ENCODE measurements at places on chromosomes 5 and 9.

GRCh38 chr9:128882677-128883603 is 1.0 kb downstream of the LRRC8A start:
- DNase-seq = no peak

- DNase-seq = no peak
Measured at GRCh38 chr5:86977190-86977589, 290.5 kb upstream of the RASA1 start.

GRCh38 chr5:2011481-2012411 is 129.0 kb upstream of the IRX4 start:
- no peak for DNase-seq

- no peak for DNase-seq
Measured at GRCh38 chr9:120481248-120481647, 98.7 kb downstream of the CDK5RAP2 start.

DNA sequence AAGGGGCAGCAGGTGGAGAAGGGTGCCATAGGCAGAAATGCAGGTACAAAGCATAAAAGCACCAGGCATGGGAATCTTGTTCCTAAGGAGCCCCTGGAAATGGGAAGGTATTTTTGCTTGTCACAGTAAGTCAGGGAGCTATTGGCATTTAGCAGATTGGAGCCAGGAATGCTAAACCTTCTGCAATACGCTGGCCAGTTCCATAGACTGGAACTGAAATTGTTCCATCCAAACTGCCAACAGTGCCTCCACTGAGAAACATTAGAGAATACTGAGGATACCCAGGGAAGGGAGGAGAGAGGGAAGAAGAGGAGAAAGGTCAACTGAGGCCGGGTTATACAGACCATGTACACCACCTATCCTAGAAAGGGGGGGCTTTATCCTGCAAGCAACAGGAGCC is 162.7 kb downstream of the MED27 start:
- DNase-seq = no peak

- no peak for DNase-seq
Measured at GRCh38 chr9:98360176-98360708, 104.8 kb upstream of the TBC1D2 start.

DNA sequence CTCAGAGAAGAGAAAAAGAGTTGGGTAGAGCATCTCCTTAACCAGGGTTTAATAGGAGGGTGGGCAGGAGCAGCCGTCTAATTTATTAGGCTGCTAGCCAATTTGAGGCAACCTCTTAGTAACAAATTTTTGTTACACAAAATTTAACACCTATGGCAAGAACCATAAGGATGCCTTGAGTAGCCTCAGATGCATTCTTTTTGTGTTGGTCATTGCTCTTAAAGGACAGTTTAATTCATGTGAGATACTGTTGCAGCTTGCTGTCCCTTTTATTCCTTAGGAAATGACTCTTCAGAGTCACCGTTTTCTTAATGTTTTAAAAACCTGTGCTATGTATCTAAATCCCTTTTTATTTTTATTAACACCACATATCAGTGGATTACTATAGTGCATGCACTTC is 255.1 kb downstream of the MAST4 start:
- DNase-seq = no peak

- DNase-seq = no peak
Measured at GRCh38 chr5:141522301-141522700, 33.4 kb downstream of the PCDHGC5 start.

GRCh38 chr9:31119890-31120454 is 1264.5 kb upstream of the ACO1 start:
- no peak for DNase-seq

GRCh38 chr9:21656776-21657674 is 145.4 kb upstream of the MTAP start:
- no peak for DNase-seq

DNA sequence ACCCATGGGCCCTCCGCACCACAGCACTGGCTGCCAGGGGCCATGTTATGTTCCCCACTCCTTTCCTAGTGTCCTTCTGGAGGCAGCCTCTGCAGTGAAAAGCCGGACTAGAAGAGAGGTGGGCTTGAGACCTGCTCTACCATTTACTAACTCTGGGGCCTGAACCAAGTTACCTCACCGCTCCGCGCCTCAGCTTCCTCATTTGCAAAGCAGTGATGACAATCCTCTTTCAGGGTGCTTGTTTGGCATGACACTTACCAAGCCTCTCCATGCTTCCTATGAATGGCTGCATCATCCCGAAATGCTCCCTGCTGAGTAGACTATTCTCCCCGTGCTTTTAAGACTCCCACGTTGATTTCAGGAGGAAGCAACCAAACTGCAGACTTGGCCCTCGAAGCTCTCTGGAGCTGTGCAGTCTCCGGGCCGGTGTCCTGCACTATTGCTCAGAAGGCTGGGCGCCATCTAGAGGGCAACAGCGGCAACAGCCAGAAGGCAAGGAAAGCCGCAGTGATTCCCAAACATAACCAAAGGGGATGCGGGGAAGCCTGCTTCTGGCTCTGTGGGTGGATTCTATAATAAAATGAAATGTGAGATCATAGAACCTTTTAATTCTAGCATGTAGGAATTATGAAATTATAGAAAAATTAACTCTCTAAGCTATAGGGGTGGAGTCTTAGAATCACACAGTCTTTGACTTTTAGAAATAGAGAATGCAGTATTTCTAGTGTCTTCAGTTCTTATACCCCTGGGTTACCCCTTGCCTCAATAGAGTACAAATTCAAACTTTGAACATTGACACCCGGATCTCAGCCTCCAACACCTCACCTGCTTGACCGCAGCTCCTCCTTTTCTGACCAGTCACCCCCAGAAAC is 599.8 kb upstream of the BRINP1 start:
- DNase-seq = peak; percentile 2

DNA sequence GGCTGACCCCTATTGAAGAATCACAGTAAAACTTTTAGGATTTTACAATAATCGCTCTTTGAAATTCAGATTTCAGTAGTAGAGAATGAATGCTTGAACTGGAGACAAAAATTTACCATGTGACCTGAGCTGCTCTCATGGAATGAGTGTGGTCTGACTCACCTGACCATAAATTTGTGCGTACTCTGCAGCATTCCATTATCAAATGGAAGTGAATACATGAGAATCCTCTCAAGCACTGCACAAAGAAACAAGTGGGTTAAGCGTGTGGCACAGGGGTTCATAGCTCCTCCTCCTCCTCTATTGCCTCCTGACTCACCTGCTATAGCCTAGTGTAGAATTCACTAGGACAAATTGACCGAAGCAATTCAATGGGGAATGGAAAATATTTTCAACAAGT is 269.8 kb upstream of the CDH9 start:
- DNase-seq = no peak

- DNase-seq = no peak
Measured at GRCh38 chr5:71533615-71534014, 53.5 kb upstream of the MCCC2 start.

GRCh38 chr5:135436951-135437418 is 10.2 kb downstream of the DCANP1 start:
- DNase-seq = no peak

GRCh38 chr5:35830587-35830986 is 26.1 kb upstream of the IL7R start:
- DNase-seq = no peak

GRCh38 chr9:91073811-91074771 is 272.5 kb downstream of the SYK start:
- DNase-seq = no peak

DNA sequence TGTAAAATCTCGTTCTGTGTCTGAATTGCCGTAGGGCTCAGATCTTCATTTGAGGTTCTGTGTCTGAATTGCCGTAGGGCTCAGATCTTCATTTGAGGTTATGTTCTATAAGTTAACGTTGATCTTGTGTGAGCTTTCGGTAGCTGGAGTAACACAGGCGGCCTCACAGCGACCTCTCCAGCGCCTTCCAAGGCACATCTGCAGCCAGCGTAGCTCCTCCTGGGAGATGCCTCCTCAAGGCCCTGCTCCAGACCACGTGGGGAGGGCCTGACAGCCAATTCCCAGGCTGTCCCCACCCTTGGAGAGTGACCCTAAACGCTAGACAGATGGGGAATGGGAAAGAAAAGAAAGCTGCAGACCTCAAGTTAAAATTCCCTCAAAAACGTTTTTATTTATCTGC is 8.7 kb upstream of the AHRR start:
- DNase-seq = no peak

DNA sequence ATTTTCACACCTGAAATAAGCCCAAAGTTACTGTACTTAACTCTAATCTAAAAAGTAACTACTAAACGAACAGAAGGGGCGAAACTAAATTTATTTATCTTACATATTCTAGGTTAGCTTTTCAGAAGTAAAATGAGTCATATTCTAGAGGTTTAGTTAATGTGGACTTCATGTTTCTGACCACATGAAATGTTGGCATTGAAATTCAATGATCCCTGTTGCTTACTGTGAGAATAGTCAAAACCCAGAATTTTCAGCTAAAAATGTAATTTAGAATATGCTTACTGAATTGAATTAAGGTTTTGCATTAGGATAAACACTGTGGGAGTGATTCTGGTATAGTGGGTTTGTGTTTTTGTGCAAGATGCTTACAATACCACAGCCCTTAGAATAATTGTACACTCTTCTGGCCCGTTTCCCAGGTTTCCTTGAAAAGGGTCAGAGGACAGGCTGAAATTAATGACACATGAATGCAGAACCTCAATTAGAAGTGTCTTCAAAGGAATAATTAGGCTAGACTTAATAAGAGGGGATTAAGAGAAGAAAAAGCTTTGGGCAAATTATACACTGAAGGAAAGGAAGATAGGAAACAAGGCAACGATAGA is 1.4 kb upstream of the SNX18 start:
- no peak for DNase-seq

DNA sequence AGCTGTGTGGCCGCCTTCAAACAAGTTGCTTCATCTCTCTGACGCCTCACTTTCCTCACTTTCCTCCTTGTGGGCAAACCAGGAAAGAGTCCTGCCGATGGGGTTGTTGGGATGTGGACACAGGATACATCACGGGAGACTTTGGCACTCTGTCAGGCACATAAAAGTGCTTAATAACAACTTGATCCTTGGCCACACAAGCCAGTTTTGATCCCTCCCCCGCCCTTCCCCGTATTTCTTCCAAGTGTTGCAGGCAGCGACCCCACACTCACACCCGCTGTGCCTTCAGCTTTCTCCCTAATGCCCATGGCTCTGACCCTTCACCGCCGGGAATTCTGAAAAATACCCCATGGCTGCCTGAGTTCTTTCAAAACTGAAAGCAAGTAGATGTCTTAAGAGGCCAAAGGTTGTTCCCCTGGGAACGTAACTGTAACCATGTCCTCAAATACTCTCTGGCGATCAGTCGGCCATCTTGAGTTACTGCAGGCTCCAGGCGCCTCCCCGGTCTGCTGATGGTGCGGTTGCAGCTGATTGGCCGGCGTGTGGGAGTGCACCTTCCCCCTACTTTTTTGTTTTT is 59.8 kb downstream of the ARHGEF37 start:
- no peak for DNase-seq

DNA sequence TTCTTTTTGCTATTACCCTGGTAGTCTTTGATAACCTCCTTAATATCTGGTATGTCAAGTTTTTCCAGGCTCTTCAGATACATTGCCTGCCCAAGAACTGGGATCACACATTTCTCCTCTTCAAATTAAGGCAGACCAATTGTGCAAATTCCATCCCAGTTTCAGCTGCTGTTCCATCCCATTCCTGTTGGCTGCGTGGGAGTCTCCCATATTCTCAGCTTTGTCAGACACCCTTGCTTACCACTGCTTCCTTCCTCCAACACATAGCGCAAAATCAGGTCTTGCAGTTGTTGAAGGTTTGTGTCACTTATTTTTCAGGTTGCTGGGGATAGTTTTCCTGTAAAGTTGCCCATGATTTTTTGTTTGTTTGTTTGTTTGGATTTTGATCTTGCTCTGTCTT is 15.2 kb downstream of the HCN1 start:
- no peak for DNase-seq

DNA sequence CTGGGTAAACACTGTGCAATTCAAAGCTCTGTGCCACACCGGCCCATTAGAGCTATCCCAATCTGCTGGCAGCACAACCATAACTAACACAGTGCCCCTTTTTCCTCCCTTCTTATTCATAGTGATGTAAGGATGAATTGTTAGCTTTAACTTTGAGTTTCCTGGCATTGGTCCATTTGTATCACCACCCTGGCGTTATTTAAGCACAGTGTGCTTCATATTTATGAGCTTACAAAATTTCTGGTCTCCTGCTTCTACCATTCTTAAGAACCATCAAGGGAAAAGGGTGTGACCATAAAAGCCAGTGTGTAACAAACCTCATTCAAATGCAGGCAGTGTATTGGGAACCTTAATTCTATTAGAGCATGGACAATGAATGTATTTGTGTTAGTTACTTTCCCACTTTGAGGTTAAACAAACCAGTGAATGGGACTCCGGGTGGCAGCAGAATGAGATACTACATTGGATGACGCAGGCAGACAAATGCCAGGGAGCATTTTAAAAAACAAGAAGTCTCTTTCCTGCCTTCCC is 222.6 kb downstream of the TMEM161B start:
- DNase-seq = no peak

All from stimulated activated CD8-positive, alpha-beta memory T cell treated with anti-CD3 and anti-CD28 coated beads, Interleukin-7, amount 100 ng/mL, for 1 hour (primary cell).